ENCODE measurements at places on chromosomes 4 and X.

DNA sequence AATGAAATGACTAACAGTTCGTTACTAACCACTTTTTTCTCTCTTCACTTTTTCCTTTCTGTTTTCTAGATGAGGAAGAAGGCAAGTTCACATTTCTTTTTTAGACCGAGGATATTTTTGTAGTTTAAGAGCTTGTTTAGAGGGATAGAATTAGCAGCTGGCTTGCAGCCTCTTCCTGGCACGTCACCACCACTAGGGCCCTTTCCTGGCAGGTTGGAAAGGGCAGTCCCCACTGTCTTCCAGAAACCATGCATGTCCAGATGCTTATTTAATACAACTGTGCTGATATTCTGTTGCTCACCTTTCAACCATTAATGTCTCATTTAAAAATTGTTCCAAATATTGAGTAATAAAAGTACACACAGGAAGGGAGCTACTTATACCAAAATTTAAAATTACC lies 209.5 kb upstream of the PACRGL start:
- no peak for DNase-seq

- no peak for DNase-seq
Measured at GRCh38 chr4:38834570-38834969, 22.0 kb downstream of the TLR6 start.

DNA sequence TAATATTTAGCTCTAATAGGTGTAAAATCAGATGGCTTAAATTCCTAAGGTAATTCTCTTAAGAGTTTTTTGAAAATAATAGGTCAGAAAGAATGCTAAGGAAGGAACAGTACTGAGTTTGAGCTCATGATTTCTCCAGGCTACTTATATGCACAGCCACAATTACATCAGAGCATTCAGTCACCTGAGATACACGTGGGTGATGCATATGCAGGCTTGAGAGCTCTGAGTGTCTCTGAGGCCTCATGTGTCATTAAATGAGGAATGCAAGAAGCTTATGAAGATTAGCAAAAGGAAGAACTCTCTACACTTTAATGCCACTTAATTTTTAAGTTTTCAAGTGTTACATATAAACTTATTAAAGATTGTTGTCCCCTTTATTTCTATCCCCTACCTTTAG lies 124.0 kb upstream of the STIM2 start:
- DNase-seq, result no peak

DNA sequence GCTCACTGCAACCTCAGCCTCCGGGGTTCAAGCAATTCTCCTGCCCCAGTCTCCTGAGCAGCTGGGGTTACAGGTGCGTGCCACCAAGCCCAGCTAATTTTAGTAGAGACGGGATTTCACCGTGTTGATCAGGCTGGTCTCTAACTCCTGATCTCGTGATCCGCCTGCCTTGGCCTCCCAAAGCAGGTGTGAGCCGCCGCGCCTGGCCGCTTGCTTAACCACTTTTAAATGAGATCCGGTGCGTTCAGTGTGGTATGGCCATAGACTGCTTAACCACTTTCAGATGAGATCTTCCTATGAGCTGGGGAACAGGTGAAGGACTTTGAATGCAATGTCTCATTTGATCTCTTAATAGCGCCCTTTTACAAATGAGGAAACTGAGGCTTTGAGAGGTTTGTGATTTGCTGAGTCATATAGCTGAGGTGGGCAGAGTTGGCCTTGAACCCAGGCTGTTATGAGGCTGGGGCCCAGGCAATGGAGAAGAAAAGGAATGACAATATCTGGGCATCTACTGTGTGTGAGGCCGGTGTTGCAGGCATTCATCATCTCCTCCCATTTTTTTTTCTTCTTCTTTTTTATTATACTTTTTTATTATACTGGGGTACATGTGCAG lies 41.9 kb upstream of the NSG1 start:
- DNase-seq, result no peak

- no peak for DNase-seq
Measured at GRCh38 chr4:8279321-8280157, 10.0 kb downstream of the HTRA3 start.

DNA sequence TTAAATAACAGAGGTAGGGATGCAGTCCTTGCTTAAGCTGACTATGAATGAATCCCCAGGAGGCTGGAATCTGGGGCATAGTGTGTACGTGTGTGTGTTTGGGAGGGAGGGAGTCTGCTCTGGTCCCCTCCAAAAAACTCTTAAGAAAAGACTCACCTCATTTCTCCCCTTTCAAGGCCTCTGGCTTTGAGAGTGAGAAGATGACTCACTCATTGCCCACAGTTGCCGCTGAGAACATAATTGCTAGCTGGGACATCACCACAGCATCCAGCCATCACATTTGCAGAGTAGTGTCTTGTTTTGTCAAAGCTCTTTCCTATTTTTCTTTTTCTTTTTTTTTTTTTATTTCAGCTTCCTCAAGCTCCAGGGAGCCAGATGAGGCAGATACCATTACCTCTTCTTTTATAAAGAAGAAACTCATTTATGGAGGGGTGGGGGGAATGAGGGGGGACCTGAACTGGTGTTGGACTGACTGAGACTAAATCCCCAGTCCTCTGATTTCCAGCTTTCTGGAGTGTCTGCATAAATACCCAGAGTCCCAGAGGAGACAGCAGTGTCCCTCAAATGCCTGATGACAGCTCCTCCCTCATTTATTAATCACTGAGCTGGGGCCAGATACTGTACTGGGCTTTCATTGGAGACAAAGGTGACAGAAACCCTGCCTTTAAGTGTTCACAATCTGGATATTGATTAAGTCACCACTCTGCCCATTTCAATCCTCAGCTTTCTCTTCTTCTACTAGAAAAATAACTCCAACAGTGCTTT lies 61.9 kb upstream of the LAS1L start:
- DNase-seq, result no peak

GRCh38 chr4:52892880-52893279 lies 30.8 kb downstream of the RASL11B start:
- no peak for DNase-seq

Measured in WTC11 (cell line).